Bronchial smooth muscle cell (primary cell): ENCODE measurements at places on chromosomes 3 and 15. TPM values are rescaled to one million over a fixed set of nuclear protein-coding genes. Genes with fewer than 3 reads are reported as not detected.

Gene AMT
- 2.5 and 4.4 TPM in 2 replicates for total RNA-seq

Gene CPN2
- total RNA-seq, result not detected in 2 replicates

Gene REC114
- not detected in 2 replicates for total RNA-seq

Gene ZMYND10
- 1.3 and 1.4 TPM in 2 replicates for total RNA-seq

Gene C3orf33
- 1.1 and 1.9 TPM in 2 replicates for total RNA-seq

Gene TGM5
- total RNA-seq, result not detected in 2 replicates

Gene LRRN1
- total RNA-seq, result 0.16 TPM in 1 of 2 replicates, not detected in the other

Gene SLC27A2
- total RNA-seq, result under 0.01 TPM in 1 of 2 replicates, not detected in the other

Gene ANKUB1
- total RNA-seq, result not detected in 2 replicates
